Ascending aorta (tissue), 2 donors: ENCODE measurements at places on chromosomes 4 and X.

GRCh38 chr4:186685767-186686183 lies 37.9 kb downstream of the FAT1 start:
- no peaks in the 10 kb centered on the region for H3K36me3 ChIP-seq
- H3K4me3 ChIP-seq, result no peak overlapping the region
- DNase-seq, result no peak

GRCh38 chr4:168390041-168390440 lies 71.5 kb upstream of the DDX60 start:
- no peaks in the 10 kb centered on the region for H3K36me3 ChIP-seq
- no peaks in the 10 kb centered on the region for H3K27me3 ChIP-seq
- H3K4me3 ChIP-seq, result no peak overlapping the region
- H3K4me1 ChIP-seq, result no peaks in the 10 kb centered on the region
- no peak overlapping the region for H3K27ac ChIP-seq

DNA sequence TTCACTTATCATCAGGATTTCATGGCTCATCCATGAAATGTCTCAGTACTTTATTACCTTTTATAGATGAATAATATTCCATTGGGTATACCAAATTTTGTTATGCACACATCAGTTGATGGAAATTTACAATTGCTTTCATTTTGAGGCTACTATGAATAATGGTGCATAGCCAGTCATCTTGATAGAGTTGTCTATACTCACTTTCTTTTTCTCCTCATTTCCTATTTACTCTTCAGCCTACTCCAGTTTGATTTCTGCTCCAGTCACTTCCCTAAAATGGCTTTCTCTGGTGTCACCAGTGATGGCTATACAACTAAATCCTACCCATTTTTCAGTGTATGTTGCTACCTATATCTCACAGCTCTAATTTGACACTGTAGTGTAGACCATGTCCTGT lies 743.5 kb upstream of the MAGEB2 start:
- no peak overlapping the region for H3K4me3 ChIP-seq
- H3K4me1 ChIP-seq, result no peaks in the 10 kb centered on the region
- H3K27ac ChIP-seq, result no peak overlapping the region
- no peaks in the 10 kb centered on the region for H3K36me3 ChIP-seq

DNA sequence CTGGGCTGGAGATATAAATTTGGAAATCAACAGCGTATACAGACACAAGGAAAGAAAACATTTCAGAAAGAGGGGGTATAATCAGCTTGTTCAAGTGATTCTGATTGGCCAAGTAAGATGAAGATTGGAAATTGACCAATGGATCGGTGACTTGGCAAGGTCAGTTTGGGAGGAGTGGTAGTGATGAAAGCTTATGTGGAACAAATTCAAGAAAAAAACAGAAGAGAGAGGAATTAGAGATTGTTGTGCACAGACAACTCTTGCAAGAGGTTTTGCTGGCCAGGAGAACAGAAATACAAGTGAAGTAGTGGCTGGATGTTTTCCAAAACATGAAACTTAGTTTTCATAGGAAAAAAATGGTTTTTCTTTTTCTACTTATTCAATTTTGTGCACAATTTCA lies 16.3 kb downstream of the CD38 start:
- no peak overlapping the region for H3K27ac ChIP-seq
- no peaks in the 10 kb centered on the region for H3K4me1 ChIP-seq
- no peak for DNase-seq
- H3K4me3 ChIP-seq, result no peak overlapping the region
- no peaks in the 10 kb centered on the region for H3K36me3 ChIP-seq

DNA sequence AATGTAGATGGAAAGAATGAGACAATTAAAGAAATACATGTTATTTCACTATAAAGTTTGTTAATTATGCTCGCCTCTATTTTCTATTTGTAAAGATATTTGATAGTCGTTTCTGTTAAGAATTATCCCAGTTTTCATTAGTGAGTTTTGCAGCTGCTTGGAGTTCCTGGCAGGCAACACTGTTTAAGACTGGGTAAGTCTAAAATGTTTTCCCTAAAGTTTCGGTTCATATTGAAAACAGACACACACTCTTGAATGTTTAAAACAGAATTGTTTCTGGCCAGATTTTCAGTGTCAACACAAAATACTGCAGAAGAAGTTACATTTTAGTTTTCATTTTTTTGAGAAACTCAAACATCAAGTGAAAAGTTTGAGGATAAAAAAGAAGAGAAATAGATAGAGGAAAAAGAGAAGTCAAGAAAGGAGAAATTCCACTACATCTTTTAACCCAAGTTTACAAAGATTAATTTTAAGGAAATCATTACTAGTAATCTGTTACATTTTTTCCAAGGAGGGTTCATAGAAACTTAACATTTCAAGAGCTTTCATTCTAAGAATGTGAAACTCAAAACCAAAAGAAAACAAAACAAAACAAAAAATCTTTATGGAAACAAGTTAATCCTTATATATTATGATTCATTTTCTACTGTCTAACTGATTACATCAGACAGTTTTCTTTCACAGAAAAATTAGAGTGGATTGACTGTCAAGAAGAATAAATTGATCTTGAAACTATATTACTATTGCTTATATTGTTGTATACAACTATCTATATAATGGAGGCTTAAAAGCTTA lies 305.5 kb downstream of the FAT4 start:
- no peaks in the 10 kb centered on the region for H3K27me3 ChIP-seq
- no peak overlapping the region for H3K4me3 ChIP-seq
- no peaks in the 10 kb centered on the region for H3K36me3 ChIP-seq
- no peak overlapping the region for H3K27ac ChIP-seq
- no peaks in the 10 kb centered on the region for H3K4me1 ChIP-seq

GRCh38 chr4:42658261-42658660 lies 1.4 kb upstream of the ATP8A1 start:
- H3K4me1 ChIP-seq, result peaks cover 4% of the 10 kb centered on the region
- H3K4me3 ChIP-seq, result no peak overlapping the region
- no peaks in the 10 kb centered on the region for H3K27me3 ChIP-seq
- DNase-seq, result no peak
- H3K36me3 ChIP-seq, result no peaks in the 10 kb centered on the region
- H3K27ac ChIP-seq, result peak overlapping the region; percentile 91

DNA sequence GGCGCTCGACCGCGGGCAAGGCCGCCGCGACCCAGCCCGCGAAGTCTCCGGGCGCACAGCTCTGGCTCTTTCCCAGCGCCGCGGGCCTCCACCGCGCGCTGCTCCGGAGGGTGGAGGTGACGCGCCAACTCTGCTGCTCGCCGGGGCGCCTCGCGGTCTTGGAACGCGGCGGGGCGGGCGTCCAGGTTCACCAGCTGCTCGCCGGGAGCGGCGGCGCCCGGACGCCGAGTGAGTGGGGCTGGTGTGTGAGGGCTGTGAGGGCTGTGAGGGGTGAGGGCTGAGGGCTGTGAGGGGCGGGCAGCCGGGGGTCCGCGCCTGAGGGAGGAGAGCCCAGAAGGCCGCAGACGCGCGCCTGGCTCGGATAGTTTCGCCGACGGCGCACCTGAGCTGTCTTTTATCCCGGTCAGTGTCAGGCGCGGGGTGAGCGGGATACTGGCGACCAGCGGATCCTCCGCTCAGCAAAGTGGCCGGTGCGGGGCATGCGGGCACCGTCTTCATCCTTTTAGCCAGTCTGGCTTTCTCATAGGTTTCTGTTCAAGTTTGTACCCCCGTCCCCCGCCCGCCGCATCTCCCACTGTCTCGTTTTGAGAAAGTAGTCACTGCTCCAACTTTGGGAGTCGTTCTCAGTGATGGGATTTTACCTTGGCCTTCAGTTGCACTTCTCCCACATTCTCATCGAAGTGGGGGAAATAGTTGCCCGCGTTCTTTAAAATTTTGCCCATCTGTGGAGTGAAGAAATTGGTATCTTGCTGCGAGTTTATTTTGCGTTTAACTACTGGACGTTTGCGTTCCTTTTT lies 586 bp downstream of the HERC5 start:
- H3K4me3 ChIP-seq, result peak overlapping the region; percentile 68
- no peaks in the 10 kb centered on the region for H3K36me3 ChIP-seq
- H3K27ac ChIP-seq, result peak overlapping the region; percentile 83
- peaks cover 3% of the 10 kb centered on the region for H3K4me1 ChIP-seq
- H3K27me3 ChIP-seq, result no peaks in the 10 kb centered on the region

- no peaks in the 10 kb centered on the region for H3K27me3 ChIP-seq
- H3K4me1 ChIP-seq, result no peaks in the 10 kb centered on the region
- no peaks in the 10 kb centered on the region for H3K36me3 ChIP-seq
- peak overlapping the region; percentile 65 for H3K4me3 ChIP-seq
- no peak overlapping the region for H3K27ac ChIP-seq
Measured at GRCh38 chr4:186485150-186485549, 70.2 kb downstream of the MTNR1A start.

DNA sequence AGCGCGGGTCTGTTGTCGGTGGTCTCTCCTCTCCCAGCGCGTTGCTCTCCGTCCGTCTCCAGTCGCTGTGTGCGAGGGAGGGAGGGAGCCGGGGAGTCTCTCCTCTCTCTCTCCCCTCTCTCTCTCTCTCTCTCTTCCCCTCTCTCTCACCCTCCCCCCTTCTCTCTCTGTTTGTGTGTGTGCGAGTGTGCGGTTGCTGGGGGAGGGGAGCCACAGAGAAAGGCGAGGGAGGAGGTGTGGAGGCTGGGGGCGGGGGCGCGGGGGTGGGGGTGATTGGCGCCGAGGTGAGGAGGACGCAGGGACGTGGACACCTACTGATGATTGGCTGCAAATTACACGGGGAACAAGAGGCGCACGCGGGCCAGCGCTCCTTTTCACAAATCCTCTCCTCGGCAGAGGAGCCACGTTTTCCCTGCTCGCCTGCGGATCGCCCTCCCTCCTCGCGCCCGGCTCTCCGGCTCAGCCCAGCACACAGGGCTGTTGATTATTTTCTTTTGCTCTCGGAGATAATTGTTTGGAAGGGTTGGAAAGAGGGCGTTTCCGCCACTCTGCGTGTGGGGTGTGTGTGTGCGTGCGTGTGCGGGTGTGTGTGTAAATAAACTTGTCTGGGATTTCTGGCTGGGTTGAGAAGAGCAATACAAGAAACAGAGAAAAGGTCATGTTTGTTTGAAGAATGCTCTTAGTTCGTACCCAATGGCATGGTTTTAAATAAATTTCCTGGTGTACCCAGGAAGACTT lies at the start of gene CXXC4:
Gene CXXC4 (minus strand): TSS at position 73 of the 738 bp plus-strand sequence. CDS start 3,092 bp downstream, outside the sequence.
- H3K27ac ChIP-seq, result peak within 1 kb of the TSS; percentile 64
- H3K4me3 ChIP-seq, result peak within 1 kb of the TSS; percentile 55
- no peaks in the 10 kb centered on the region for H3K36me3 ChIP-seq

DNA sequence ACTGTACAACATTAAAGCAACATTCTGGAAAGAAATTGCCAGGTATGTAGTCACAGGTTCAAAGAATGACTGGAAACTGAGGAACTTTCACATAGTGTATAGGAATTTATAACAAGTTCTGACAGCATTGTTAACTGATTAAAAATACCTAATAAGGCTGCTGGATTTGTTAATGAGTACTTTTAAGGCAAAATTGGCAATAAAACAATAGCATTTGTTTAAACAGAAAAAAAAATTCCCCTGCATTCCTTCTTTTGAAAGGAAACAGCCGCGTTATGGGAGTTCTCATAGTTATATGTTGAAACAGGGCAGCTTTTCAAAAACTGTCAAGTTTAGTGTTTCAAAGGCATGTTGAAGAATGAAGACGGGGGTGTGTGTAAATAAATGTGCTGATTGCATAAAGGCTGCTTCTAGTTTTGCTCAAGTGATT lies 282.5 kb upstream of the FAT1 start:
- H3K4me1 ChIP-seq, result peaks cover 5% of the 10 kb centered on the region
- no peaks in the 10 kb centered on the region for H3K36me3 ChIP-seq
- H3K27ac ChIP-seq, result no peak overlapping the region
- no peak for DNase-seq
- no peaks in the 10 kb centered on the region for H3K27me3 ChIP-seq
- no peak overlapping the region for H3K4me3 ChIP-seq

- H3K27ac ChIP-seq, result no peak overlapping the region
- no peaks in the 10 kb centered on the region for H3K27me3 ChIP-seq
- H3K36me3 ChIP-seq, result no peaks in the 10 kb centered on the region
- no peak for DNase-seq
Measured at GRCh38 chrX:8748855-8749254, 16.9 kb upstream of the ANOS1 start.

DNA sequence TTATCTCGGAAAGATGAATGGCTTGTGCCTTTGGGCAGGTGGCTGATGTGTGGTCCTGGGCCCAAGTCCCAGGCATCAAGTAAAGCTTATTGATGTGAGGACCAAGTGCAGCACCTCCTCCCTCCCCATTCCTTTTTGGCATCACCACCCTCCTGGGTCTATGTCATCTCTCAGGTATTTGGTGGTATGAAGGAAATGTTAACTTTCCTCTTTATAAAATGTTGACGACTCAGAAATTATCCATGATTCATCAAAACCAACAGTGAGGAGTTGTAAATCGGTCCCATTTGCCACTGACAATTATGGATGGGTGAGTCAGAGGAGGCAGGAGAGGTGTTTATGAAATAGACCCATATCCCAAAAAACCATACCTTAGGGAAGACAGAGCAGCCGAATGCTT lies 229.4 kb upstream of the GATB start:
- no peaks in the 10 kb centered on the region for H3K4me1 ChIP-seq
- H3K27ac ChIP-seq, result no peak overlapping the region
- H3K27me3 ChIP-seq, result no peaks in the 10 kb centered on the region
- DNase-seq, result no peak
- no peaks in the 10 kb centered on the region for H3K36me3 ChIP-seq
- no peak overlapping the region for H3K4me3 ChIP-seq

GRCh38 chr4:151227731-151228130 lies 49.2 kb upstream of the PRSS48 start:
- H3K27ac ChIP-seq, result peak overlapping the region; percentile 85
- H3K27me3 ChIP-seq, result no peaks in the 10 kb centered on the region
- H3K4me1 ChIP-seq, result no peaks in the 10 kb centered on the region
- H3K4me3 ChIP-seq, result peak overlapping the region; percentile 56
- DNase-seq, result peak; percentile 84
- H3K36me3 ChIP-seq, result peaks cover 4% of the 10 kb centered on the region

- H3K27me3 ChIP-seq, result no peaks in the 10 kb centered on the region
- no peak for DNase-seq
- H3K4me3 ChIP-seq, result no peak overlapping the region
- no peaks in the 10 kb centered on the region for H3K4me1 ChIP-seq
- no peaks in the 10 kb centered on the region for H3K36me3 ChIP-seq
Measured at GRCh38 chrX:29852767-29853166, 362.6 kb upstream of the MAGEB2 start.

DNA sequence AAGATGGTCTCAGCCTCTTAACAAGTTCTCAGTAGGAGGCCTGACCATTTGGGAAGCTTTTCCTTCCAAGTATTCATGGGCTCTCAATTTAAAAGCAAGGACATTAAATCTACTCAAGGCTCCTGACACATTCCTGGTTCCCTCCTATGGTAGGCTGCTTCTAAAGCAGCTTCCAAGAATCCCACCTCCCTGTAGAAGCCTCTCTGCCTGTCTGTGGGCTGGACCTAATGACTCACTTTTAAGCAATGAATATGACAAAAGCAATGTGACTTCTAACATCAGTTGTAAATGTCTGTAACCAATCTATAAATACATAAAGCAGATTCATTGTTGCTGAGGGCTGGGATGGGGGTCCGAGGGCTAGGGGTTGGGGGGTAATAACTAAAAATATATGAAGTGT lies 99.5 kb upstream of the FAM9B start:
- no peaks in the 10 kb centered on the region for H3K27me3 ChIP-seq
- DNase-seq, result no peak

DNA sequence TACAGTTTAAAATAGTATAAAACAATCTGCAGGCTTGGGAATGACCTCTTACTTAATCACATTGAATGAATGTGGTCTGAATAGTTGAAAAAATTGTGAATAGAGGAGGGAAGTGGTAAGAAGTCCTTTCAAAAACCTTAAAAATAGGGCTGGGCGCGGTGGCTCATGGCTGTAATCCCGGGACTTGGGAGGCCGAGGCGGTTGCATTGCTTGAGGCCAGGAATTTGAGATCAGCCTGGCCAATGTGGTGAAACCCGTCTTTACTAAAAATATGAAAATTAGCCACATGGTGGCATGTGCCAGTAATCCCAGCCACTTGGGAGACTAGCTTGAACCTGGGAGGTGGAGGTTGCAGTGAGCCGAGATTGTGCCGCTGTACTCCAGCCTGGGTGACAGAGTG lies 36.5 kb downstream of the HERC3 start:
- H3K4me1 ChIP-seq, result peaks cover 11% of the 10 kb centered on the region
- no peak for DNase-seq
- no peak overlapping the region for H3K4me3 ChIP-seq
- no peak overlapping the region for H3K27ac ChIP-seq
